ENCODE measurements at places on chromosomes 6 and 20.
A peak's percentile ranks its signal among the peaks of the same experiment; 100 is the strongest.

DNA sequence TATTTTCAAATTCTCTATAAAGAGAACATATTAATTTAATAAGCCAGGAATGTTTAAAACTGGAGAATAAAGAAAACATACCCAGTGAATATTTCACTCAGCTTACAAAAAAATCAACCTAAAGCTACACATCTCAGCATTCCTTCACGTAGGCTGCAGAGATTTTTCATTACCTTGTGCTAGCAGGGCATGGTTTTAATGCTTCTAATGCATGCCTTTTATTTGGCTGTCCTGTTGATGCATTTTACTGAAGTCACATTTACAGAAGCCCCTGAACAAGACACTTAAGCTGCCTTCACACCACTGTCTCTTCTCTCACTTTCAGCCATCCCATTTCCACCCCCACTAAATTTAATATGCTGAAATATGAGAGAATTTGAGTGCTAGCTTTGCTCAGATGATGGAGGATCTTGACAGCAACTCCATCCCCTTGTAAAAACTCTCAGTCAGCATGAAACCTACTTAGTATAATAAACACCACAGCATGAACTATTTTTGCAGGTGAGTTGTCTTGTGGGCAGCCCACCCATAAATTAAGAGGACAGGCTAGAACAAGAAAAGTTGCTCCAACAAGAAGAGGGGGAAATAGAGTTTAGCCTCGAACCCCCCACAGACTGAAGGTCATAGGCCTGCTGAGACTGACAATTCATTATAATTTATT, 159.4 kb downstream of the SIM1 start:
- no peak for DNase-seq

DNA sequence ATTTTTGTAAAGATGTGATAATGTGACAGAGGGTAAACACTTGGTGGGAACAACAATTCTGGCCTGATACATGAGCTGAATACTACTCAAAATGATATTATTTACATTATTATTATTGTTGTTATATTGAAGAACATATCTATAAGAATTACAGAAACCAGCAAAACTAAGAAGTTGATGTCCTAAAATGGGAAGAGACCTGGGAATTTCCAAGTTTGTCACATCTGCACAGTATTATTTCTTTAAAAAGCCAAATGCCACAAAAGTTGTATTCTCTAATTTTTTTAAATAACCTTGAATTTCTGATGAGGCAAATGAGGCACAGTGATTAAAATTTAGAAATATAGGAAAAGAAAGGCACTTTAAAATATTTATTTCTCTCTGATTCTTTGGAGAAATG, 5.0 kb upstream of the ZNF292 start:
- no peak for DNase-seq

DNA sequence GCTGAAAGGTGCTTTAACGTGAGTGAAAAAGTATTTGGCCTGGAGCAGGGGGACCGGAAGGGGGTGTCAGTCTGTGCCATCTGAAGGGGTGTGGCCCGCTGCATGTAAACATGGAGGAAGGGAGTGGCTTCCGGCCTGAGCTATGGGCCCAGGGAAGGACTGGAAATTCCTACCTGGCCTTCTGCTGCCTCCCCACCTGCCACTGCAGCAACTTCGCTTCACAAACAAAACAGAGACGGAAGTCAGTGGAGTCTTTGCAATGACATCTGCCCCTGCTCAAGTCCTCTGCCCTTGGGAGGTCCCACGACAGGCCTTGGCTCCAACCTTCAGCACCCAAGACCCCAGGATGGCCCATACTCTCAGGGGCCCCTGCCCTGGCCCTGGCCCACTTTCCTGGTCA, 28.1 kb upstream of the FOXP4 start:
- no peak for DNase-seq

DNA sequence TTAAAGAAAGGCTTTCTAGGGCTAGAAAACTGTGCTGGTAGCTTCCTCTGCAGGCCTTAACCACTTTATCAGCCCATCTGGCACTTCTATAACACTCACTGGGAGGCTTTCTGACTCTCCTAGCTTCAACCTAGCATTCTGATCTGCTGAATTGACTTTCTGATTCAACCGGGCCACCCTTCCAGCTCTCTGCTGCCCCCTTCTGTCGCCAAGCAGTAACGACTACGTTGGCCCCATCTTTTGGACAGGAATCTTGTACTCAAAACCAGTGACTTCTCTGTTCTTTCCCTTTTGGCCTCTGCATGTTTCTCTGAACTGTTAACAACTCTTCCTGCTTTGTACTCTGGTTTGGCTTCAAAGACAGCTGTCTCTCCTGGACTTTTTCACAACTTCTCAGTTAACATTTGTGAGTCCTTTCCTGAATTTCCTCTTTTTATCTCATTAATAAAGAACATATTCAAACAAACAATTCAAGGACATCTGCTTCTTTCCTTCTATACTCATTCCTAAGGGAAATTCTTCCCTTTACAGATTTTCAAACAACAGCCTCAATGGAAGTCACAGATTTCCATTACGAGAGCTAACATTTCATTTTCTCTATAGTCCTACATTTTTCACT, 43.9 kb upstream of the FAM135A start:
- DNase-seq: peak; percentile 16

DNA sequence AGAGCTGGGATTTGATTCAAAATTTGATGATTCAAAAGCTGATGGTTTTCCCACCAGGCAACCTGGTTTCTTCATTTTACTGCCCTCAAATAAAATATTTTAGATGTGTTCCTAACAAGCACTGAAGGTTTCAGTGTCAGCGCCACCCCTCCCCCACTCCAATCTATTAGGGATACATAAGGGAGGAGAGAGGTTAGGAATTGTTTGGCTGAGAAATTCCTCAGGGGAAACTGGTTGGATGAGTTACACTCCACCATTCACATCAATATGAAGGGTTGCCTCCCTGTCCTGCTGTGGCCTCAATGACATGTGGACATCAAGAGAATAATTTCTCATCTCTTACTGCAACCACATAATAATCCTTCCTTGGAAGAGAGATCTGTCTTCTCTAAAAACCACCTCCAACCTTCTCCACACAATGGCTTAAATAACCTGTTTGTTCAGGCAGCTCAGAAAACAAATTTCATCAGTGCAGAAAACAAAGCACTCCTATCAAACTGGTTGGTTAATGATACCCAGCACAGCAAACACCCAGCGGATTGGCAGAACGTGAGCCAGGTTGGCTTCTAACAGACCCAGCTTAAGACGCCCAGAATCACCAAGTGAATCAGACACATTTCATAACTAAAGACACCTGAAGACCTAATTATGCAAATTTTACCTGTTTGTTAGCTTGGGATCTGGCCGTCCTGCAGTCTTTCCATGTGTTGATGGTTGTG, 136.0 kb upstream of the SGK1 start:
- DNase-seq: no peak

- DNase-seq: no peak
Observed at GRCh38 chr6:100999034-100999597, 118.0 kb upstream of the ASCC3 start.

GRCh38 chr20:49483696-49484123, 1.2 kb upstream of the KCNB1 start:
- DNase-seq: no peak

- DNase-seq: no peak
Observed at GRCh38 chr6:157885876-157886275, 62.8 kb downstream of the SNX9 start.

DNA sequence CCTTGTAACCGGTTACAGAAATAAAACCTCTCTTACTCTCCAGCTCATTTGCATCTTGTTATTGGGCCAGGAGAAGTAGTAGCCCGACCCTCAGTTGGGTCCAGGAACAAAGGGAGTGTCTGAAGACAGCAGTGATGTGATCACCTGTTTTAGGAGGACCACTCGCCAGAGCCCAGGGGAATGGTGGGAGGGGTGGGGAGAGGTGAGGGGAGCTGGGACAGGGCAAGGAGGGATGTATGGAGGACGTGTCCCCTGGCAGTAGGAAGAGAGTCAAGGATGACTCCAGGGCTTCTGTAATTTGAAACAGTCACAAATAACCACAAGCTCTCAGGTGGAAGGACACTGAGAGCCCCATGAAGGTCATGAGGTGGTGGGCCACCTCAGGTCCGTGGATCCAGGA, 1.4 kb upstream of the PCMTD2 start:
- no peak for DNase-seq

DNA sequence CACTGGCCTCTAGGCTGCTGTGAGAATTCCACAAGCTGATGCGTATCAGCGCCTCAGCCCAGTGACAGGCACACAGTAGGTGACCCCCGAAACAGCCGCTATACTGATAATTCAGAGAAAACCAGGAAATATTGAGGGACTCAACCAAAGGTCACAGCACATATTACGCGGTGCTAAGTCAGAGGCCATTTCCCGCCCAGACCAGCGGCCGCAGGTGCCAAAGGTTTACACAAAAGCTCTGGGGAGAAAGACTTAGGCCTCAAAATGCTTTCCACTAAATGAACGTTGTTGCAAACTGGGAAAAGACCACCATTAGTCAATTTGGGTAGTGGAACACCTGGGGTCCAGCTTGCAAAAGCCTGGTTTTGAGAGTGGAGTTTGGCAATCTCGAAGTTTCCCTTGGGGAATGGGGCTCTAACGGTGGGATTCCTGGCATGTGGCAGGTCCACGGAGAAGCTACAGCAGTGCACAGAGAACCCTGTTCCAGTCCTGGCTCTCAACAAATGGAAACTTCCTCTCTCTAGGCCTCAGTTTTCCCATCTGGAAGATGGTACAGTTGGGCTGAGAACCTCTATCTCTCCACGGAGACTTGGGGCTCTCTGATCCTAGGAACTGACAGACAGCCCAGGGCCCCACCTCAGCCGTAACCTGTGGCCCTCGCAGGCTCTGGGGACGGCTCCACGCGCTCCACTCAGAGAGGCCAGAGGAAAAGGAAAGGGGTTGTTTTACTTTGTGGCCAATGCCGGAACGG, 4.7 kb downstream of the NOL4L start:
- no peak for DNase-seq

DNA sequence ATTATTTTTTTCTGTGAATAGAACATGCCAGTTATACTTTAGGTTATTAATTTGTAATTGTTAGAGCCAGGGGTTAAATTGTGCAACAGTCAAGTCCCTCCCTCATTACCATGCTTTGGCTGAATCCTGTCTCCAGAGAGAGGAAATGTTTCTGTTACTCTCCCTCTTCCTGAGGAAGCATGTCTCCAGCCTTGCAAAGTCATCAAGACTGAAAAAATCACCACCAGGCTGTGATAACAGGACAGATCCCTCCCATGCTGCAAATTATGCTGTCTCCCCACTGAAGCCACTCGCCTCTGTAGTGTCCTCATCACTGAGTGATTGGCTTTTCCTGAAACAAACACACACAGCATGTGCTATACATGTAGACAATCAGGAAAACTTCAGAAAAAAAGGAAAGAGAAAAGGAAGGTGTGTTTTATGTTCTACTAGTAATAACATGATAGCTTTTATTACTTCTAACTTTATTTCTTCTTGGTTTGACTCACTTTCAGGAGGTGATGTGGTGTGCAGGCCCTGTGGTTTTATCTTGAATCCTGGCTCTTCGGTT, 290.0 kb upstream of the JAG1 start:
- no peak for DNase-seq

DNA sequence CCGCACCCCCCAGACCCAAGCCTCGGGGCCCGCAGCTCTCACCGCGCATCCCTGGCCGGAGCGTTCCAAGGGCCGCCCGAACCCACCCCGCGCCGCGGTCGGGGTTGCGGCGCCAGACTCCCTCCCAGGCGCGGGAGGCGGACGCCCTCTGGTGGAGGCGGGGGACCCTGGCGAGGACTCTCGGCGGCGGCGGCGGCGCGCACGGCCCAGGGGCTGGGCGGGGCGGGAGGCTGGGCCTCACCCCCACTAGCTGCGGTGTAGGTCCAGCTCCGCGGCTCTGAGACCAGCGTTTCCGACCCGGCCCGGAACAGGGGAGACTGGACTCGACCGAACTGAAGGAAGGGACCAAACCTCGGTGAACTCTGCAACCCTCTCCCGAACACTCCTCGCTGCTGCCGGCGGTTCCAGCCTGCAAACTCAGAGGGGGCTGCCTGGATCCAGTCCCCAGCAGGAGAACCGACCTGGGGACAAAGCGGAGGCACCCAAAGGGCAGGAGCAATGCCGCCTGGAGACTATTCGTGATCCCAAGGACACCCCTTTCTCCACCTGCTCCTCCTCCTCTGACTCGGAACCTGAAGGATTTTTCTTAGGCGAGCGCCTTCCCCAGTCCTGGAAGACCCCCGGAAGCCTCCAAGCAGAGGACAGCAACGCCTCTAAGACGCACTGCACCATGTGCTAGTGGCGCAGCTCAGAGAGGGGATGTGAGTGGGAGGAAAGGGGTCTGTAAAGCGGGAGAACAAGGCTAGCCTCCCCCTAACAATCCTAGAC, 859 bp upstream of the TOMM6 start:
- peak; percentile 35 for DNase-seq

DNA sequence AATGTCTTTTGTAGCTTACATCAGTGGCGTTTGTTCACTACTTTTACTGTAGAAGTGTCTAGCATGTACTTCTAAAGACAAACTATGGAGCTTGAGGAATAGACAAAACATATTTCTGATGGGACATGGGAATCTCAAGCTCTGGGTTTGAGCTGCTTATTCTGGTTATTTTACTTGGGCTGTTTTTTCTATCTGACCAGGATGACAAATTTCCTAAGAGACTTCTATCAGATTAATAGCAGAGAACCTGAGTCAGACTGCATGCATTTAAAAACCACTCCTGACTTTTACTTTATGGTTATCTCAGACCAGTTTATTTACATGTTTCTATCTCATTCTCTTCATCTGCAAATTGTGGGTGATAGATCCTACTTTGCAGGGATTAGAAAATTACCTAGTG, 1282.3 kb upstream of the GJE1 start:
- DNase-seq: no peak

DNA sequence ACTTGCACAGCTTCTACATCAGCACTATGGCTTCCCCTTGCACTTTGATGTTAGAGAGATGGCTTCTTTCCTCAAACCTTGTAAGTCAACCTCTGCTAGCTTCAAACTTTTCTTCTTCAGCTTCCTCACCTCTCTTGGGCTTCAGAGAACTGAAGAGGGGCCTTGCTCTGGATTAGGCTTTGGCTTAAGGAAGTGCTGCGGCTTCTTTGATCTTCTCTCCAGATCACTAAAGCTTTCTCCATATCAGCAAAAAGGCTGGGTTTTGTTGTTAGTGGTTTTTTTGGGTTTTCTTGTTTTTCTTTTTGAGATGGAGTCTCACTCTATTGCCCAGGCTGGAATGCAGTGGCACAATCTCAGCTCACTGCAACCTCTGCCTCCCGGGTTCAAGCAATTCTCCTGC, 24.0 kb downstream of the CDK5RAP1 start:
- DNase-seq: no peak

DNA sequence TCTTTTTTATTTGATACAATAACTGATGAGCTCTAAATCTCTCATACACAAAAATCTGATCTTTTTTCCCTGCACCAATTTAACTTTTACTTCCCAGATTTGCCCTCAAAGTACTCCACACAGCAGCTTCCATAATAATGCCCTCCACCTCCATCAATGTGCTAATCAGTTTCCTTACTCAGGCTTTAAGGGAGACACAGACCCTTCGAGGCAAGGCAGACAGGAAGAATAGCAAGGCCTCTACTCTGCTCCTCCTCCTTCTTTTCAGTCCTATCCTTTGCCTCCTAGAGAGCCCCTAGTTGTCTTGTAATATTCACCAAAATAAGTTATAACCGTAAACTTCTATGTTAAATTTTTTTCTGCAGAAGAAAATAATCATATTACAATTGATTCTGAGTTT, 444.9 kb upstream of the RNF217 start:
- DNase-seq: no peak

GRCh38 chr20:10005885-10006284, 28.9 kb upstream of the ANKEF1 start:
- DNase-seq: no peak
